Keratinocyte (primary cell): ENCODE measurements at places on chromosomes 7 and 10.

- no peak for DNase-seq
These were observed 12.3 kb downstream of the SH3PXD2A start for GRCh38 chr10:103843045-103843444.

GRCh38 chr10:51666456-51666855 lies 32.9 kb downstream of the CSTF2T start:
- no peak for DNase-seq

GRCh38 chr10:91549262-91549661 lies 83.6 kb downstream of the PPP1R3C start:
- no peak for DNase-seq

DNA sequence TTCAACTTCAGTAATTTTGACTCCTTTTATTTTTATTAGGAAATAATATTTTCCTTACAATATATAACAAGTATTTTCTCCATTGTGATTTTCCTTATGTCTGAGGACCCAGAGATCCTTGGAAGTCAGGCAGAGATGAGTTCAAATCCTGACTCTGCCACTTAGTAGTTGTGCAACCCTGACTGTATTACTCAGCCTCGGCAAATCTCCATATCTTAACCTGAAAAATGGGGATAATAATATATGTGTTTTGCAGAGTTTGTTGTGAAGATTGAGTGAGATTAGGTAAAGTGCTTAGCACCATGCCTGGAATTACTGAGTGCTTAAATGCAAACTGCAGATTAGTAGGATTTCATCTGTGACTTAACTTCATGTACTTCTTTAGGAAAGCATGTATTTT lies 120.5 kb upstream of the KLF14 start:
- no peak for DNase-seq

GRCh38 chr7:86949779-86950260 lies 109.6 kb downstream of the ELAPOR2 start:
- DNase-seq = no peak

- no peak for DNase-seq
These were observed 140.5 kb downstream of the CHCHD3 start for GRCh38 chr7:132941428-132941827.

DNA sequence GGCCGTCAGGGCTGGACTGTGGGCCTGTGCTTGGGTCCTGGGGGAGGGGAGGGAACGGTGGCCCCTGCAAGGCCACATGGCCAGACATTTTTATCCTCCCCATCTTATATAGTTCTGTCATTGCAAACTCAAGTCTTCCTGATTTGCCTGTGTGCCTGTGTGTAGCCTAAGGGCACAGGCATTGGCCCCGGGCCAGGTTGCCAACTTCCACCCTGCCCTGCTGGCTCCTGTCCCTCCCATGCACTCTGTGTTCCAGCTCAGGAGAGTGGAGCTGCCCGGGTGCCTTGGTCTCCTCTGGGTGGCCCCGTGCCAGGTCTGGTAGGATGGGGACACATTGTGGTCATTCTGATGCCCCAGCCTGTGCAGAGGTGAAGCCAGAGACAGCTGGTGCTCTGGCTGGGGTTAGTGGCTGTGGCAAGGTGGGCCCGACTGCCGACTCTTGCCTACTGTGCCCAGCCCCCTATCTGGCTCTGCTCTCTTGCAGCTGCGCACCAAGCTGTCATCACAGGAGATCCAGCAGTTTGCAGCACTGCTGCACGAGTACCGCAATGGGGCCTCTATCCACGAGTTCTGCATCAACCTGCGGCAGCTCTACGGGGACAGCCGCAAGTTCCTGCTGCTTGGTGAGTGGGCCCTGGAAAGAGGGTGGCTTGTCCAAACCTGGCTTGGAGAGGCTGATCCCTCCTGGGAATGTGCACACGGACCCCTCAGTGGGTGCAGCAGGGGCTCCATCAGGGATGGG lies 14.8 kb downstream of the NACAD start:
- DNase-seq = no peak

GRCh38 chr7:142025896-142026295 lies 30.2 kb downstream of the MGAM start:
- DNase-seq = peak; percentile 71

DNA sequence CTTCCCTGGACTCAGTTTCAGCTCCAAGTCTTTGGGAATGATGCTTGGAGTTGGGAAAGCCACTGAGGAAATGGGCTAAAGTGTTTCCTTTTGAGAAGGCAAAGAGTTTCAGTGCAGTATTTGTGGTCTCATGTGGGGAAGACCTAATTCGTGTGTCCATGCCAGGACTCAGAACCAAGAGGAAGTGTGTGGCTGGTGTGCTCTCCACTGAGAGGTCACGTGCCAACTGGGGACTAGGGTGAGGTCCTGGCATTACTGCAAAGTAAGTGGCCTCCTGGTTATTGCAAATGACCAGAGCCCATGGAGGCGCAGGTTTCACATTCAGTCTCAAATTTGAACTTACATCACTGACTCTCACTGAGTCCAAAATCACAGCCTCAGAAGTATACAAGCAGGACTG lies 48.6 kb upstream of the ITPRID1 start:
- no peak for DNase-seq

- peak; percentile 53 for DNase-seq
These were observed 104.3 kb upstream of the CAV2 start for GRCh38 chr7:116395141-116395791.

DNA sequence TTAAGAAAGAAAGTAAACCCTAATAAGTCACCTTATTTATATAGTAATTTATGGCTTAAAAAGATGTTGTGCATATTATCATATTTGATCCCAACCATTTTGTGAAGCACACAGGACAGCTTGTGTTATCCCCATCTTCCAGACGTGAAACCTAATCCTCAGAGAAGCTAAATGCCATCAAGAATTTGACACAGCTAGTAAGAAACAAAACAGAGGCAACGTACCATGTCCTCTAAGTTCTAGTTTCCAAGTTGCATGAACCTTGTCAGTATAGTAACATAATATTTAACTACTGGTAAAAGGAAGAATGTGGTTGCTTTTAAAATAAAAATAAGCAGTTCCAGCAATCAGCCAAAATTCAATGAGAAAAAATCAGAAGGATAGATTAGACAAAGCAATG lies 41.5 kb downstream of the PTN start:
- DNase-seq = no peak

DNA sequence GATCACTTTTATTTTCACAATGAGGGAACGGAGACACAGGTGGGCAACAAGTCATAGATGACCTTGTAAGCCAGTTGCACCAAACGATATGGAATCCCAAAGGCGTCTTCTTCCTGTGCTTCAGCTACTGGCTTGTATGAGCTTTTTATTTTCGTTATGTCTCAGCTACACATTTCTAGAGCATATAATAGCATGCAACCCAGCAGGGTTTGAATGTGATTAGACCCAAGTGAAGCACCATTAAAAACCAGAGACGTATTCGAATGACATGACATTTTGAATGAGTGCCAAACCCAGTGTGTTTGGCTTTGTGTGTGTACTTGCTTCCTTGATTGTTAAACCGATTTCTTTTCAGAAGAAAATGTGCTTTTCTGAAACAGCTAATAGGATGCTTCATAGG lies 963.2 kb upstream of the CELF2 start:
- DNase-seq = no peak

DNA sequence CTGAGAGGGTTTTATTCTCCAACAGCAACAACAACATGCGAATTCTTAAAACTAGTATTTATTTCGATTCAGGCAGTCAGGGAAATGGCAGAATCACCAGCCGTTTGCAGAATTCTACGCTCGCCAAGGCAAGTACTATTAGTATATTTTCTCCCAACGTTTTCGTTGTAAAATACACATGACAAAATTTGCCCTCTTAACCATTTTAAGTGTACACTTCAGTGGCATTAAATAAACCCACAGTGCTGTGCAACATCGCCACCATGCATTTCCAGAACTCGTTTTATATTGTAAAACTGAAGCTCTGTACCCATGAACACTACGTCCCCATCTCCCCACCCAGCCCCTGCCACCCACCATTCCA lies 10.8 kb downstream of the EN2 start:
- no peak for DNase-seq

- DNase-seq = no peak
These were observed 103.7 kb upstream of the HGF start for GRCh38 chr7:81873559-81873958.

- no peak for DNase-seq
These were observed 37.6 kb downstream of the ENTPD1 start for GRCh38 chr10:95793401-95794045.

GRCh38 chr10:3336673-3337293 lies 164.2 kb upstream of the PITRM1 start:
- no peak for DNase-seq

DNA sequence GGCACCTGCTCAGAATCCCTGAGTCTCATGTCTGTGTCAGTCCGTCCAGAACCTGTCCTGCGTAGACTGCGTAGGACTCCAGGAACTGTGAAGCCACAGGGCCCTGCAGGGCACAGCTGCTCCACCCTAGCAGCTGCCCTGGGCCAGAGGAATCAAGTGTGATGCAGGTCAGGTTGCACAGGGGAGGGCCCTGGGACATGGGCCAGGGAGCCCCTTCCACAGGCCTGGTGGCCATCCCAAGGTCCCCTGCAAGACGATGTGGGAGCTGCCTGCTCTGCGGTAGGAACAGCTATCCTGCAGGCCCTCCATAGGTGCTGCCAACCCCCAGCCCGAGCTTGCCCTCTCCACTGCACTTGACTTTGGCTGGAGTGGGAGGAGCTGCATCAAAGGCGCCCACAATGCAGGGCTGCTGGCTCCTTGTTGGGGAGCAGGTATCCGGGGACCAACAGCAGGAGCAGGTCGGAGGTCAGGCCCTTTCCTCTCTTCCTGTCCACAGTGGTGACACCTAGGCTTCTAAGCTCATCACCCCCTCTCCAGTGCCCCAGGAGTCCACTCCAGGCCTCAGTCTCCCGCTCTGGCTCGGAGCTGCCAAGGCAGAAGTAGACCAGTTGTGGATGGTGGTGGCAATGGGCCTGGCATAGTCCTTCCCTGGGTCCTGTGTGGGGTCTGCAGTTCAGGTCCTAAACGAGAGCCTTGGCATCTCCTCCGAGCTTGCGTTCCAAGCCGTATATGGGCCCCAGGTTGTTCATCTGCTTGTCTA lies 149.1 kb downstream of the MAPK8 start:
- no peak for DNase-seq

DNA sequence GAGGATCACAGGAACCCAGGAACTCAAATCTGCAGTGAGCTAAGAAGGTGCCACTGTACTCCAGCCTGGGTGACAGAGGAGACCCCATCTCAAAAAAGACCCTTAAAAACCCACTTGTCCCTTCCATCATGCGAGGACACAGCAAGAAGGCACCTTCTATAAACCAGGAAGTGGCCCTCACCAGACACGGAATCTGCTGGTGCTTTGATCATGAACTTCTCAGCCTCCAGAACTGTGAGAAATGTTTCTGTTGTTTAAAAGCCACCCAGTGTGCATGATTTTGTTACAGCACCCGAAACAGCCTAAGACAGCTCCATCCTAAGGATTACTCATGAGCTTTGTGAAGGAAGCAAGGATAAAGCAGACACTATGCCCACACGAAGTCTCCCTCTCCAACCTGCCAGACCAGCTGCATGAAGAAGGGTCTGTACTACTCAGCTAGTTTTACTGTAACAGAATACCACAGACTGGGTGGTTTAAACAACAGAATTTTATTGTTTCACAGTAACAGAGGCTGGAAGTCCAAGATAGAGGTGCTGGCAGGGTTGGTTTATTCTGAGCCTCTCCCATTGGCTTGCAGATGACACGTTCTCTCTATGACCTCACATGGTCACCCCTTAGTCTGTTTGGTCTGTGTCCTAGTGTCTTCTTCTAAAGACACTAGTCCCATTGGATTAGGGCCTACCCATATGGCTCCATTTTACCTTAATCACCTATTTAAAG lies 13.7 kb downstream of the VIM start:
- no peak for DNase-seq

DNA sequence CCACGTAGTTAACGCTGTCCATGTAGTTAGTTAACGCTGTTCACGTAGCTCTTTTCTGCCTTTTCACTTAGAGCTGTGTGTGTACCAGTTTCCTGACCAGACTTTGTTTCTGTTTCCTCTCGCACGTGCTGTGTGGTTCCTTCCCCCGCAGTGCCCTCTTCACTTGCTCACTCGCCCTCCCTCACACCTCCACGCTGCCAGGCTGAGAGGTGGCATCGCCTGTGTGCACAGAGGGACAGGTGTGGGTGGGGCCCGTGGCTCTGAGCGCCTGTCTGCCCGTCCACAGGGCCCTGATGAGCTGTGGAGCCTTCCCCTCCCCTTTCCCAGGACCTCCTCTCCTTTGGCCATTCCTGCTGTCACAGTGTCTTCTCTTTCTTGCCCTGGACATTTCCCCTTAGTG lies 30.6 kb downstream of the WDR37 start:
- no peak for DNase-seq

- no peak for DNase-seq
These were observed 828 bp upstream of the MALSU1 start for GRCh38 chr7:23298141-23298881.

DNA sequence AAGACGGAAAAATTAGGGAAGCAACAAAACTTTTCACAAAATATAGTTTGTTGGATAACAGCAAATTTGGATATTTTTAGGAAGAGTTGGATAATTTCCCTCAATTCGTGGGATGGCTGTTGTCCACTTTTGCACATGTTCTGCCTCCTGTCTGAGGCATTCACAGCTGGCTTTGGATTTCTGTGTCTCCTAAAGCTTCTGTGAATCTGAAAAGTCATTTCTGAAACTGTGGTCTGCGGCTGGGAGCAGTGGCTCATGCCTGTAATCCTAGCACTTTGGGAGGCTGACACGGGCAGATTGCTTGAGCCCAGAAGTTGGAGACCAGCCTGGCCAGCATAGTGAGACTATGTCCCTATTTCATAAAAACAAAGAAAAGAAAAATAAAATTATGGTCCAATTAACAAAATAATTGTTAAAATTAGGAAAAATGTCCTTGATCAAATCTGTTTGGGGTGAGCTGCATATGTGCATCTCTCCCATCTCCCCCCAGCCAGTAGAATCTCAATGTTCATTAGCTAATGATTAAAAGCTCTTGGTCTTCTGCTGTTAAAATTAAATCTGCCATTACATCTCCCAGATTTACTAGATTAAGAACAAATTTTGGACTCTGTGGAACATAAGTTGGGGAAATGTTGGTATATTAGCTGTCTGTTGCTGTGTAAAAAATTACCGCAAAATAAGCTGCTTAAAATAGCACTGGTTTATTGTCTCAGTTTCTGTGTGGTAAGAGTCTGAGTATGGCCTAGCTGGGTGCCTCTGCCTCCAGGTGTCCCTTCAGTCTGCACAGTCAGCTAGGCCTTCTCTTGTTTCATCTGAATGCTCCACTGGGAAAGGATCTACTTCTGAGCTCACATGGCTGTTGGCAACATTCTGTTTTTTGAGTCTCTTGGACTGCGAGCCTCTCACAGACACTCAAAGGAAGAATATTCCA lies 332.0 kb upstream of the FZD1 start:
- DNase-seq = no peak

- DNase-seq = no peak
These were observed 54.1 kb downstream of the SLIT1 start for GRCh38 chr10:97131666-97132065.

GRCh38 chr10:58457761-58458616 lies 54.7 kb upstream of the BICC1 start:
- no peak for DNase-seq
